ENCODE measurements at places on chromosomes 5 and 9. TPM values are rescaled to one million over a fixed set of nuclear protein-coding genes. Genes with fewer than 3 reads are reported as not detected.

DNA sequence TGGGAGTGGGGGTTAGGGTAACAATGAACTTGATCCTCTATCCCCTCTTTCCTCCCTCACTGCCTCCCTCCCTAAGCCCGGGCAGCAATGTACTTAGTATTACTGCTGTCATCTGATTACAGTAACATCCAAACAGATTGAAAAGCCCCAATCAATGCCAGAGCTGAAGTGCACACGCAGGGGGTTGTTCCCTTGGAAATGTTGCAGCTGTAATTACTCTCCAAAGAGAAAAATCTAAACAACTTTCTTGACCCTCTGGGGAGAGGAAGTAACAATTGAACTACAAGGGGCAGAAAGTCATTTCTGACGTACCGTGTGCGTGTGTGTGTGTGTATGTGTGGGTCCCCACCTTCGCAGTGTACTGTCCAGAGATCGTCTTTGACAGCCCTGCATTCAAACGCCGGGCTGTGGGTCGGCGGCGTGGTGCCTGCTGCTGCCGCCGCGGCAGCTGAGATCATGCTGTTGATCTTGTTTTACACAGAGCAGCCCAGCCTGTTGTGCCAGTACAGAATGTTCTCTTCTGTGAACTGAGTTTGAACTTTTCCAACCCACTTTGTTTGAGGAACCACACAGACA is 66.0 kb upstream of the KLF9 start:
- H3K27ac ChIP-seq = no peak overlapping the region
- no peaks in the 10 kb centered on the region for H3K4me1 ChIP-seq
- H3K27me3 ChIP-seq = no peaks in the 10 kb centered on the region
- DNase-seq = no peak
- H3K4me3 ChIP-seq = no peak overlapping the region
- no peaks in the 10 kb centered on the region for H3K36me3 ChIP-seq

G3BP1 gene
- 377 TPM for total RNA-seq

ADAMTS12 gene
- not detected for total RNA-seq

GRCh38 chr9:38020151-38021076 is 48.6 kb downstream of the SHB start:
- DNase-seq = no peak
- H3K27me3 ChIP-seq = no peaks in the 10 kb centered on the region
- H3K36me3 ChIP-seq = no peaks in the 10 kb centered on the region
- no peaks in the 10 kb centered on the region for H3K4me1 ChIP-seq
- H3K4me3 ChIP-seq = no peak overlapping the region
- H3K27ac ChIP-seq = no peak overlapping the region

SUSD3 gene
- 12.3 TPM for total RNA-seq

- no peaks in the 10 kb centered on the region for H3K4me1 ChIP-seq
- no peak for DNase-seq
- H3K4me3 ChIP-seq = no peak overlapping the region
- H3K36me3 ChIP-seq = no peaks in the 10 kb centered on the region
Observed at GRCh38 chr5:95671826-95672225, 11.0 kb downstream of the SPATA9 start.

PTGES2 gene
- total RNA-seq = 68.3 TPM

DNA sequence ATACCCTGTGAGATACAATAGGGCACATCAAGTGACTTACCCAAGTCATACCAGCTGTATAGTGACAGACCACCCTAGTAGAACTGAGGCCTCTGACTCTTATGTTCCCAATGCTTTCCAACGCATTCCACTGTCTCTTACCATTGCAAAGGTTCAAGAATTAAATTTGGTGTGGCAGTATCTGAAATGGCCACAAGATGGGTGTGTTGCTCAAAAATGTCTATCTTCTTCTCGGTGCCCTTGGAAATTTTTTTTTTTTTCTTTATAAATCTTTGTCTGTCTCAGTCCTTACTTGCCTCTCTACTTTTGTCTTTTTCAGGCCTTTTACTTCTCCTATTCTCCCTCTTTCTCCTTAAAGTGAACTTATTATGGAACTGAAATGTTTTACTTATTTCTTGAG is 48.4 kb downstream of the GPR21 start:
- no peaks in the 10 kb centered on the region for H3K4me1 ChIP-seq
- no peak overlapping the region for H3K4me3 ChIP-seq
- DNase-seq = no peak

DNA sequence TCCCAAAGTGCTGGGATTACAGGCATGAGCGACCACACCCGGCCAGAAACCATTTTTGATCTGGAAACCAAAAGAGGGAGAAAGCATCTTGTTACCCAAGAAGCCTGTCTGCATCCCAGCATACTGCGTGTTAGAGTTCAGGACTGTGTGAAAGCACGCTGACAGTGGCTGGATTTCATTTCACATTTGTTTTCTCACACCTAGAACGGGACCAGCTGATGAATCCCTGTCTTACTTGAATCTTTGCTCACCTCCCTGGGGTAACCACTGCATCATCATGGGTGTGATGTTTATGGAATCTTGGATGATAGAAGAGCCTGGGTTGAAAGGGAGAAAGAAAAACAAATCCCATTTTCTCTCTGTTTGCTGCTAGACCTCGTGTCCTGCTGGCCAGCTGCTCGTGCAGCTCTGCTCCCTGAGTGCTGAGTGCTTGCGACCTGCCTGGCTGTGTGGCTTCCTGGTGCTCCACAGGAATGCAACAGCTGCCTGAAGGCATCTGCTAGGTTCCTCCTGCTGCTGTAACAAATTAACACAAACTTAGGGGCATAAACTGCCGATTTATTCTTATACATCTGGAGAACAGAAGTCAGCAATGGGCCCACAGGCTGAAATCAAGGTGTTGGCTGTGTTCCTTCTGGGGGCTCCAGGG is 378.3 kb upstream of the DAP start:
- no peaks in the 10 kb centered on the region for H3K4me1 ChIP-seq
- no peak overlapping the region for H3K27ac ChIP-seq
- H3K36me3 ChIP-seq = no peaks in the 10 kb centered on the region
- H3K27me3 ChIP-seq = no peaks in the 10 kb centered on the region
- H3K4me3 ChIP-seq = no peak overlapping the region

GRCh38 chr5:143359869-143360268 is 43.6 kb downstream of the NR3C1 start:
- H3K4me3 ChIP-seq = no peak overlapping the region
- H3K27me3 ChIP-seq = no peaks in the 10 kb centered on the region
- peaks cover 35% of the 10 kb centered on the region for H3K4me1 ChIP-seq

- no peaks in the 10 kb centered on the region for H3K4me1 ChIP-seq
- no peaks in the 10 kb centered on the region for H3K27me3 ChIP-seq
- H3K4me3 ChIP-seq = no peak overlapping the region
- H3K36me3 ChIP-seq = no peaks in the 10 kb centered on the region
- no peak overlapping the region for H3K27ac ChIP-seq
- DNase-seq = no peak
Observed at GRCh38 chr5:142202282-142202681, 93.7 kb downstream of the NDFIP1 start.

DNA sequence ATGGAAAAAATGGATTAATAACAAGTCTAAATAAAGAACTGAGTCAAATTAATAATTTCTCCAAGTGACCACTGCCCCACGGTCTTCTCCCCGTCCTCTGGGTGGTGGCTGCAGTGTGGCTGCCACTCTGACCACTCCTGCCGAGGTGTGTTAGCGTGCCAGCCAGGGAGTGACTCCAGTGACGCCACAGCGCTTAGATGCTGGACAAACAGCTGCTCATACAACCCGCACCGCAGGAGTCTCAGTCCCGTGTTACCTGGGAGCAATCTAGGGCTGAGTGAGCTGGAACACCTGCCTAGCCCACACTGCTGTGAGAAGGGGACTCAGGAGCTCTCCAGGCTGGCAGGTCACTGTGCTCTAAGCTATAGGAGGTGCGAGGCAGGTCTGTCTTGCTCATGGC is 10.2 kb downstream of the MAPK9 start:
- H3K27me3 ChIP-seq = no peaks in the 10 kb centered on the region
- no peaks in the 10 kb centered on the region for H3K4me1 ChIP-seq
- H3K36me3 ChIP-seq = peaks cover 29% of the 10 kb centered on the region
- no peak overlapping the region for H3K4me3 ChIP-seq

DNA sequence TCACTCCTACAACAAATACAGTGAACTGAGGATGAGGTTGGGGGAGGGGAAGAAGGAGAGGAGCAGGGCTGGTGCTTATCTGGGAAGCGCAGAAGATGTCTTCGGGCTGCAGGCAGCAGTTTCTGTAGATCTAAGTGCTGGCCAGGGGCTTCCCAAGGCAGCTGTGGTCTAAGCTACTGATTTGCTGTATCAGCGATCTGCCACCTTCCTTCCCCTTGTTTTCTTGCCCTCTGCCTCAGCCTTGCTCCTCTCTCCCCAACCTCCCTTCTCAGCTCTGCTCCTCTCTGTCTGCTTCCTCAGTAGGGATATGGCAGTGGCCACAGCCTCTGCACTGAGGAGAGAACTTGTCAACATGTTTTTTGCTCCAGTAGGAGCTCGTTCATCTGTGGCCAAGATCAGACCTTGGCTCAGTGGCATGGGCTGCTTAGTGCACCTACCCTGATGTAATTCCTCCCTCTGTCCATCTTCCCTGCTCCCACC is 42.8 kb upstream of the IL6ST start:
- H3K27me3 ChIP-seq = no peaks in the 10 kb centered on the region
- no peak overlapping the region for H3K4me3 ChIP-seq
- peaks cover 9% of the 10 kb centered on the region for H3K4me1 ChIP-seq
- no peaks in the 10 kb centered on the region for H3K36me3 ChIP-seq

PPP1R26 gene
- total RNA-seq = 0.84 TPM

GRCh38 chr5:125198270-125198974 is 452.0 kb upstream of the ZNF608 start:
- H3K27me3 ChIP-seq = no peaks in the 10 kb centered on the region
- no peaks in the 10 kb centered on the region for H3K36me3 ChIP-seq
- no peak for DNase-seq
- H3K4me1 ChIP-seq = no peaks in the 10 kb centered on the region
- H3K4me3 ChIP-seq = no peak overlapping the region

DNA sequence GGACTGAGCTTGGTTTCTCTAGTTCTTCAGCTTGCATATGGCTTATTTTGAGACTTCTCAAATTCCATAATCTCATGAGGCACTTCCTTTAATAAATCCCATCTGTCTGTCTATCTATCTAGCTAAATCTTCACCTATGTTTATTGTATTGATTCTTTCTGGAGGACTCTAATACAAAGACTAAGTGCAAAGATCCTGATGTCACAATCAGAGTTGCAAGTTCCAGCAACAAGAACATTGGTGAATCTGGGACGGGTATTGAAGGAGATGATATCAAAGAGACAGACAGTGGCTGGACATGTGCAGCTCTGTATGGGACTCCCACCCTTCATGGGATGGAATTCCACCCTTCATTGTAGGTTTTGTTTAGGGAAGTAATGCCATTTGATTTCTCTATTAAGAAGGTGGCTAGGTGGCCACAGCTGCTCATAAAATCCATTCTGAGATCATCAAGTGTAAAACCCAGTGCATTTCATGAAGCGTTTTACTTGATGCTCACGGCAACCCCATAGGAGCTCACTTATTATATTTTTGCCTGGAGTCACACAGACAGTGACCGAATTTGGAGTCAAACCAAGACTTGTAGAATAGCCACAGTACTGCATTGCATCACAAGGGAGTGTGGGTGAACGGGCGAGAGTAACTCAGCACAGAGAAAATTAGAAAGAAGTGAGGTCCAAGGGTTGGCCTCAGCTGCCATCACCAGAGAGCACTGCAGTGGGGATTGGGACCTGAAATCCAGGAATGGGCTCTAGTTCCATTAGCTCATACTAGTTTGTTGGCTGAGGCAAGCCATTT is 24.9 kb downstream of the TAS2R1 start:
- no peak overlapping the region for H3K27ac ChIP-seq
- no peaks in the 10 kb centered on the region for H3K36me3 ChIP-seq
- H3K4me3 ChIP-seq = no peak overlapping the region
- no peaks in the 10 kb centered on the region for H3K27me3 ChIP-seq
- H3K4me1 ChIP-seq = no peaks in the 10 kb centered on the region

DNA sequence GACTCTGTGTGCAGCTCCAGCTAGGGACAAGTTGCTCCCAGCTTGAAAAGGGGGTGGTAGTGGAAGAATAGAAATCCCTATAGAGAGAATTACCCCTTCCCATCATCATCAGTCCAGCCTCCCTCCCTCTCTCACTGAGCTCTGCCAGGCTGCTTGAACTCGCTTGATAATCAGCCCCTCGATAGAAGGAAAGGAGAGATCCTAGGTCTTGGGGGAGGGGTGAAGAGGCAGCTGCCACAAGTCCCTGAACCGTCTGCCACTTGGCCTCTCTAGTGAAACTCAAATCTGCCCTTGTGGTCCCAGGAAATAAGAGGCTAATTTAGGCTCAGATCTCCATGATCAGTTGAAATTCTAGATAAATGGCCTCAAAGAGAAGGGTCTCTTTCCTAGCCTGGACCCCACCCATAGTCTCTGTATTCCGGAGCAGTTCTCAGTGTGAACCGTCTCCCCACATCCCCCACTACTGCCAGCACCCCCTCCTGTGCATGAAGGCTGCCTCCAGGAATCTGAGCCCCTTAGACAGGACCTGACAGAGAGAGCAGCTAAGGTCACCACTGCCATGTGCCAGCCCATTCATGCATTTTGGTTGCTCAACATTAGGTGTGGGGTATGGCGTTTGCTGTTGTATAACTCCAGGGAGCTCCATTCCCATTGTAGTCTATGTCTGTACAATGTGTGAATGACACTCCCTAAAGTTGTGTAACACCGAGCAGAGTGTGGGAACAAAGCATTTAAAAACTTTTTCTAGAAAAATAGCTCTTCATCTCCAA is 5.5 kb downstream of the DNAJB5 start:
- no peaks in the 10 kb centered on the region for H3K36me3 ChIP-seq
- peaks cover 4% of the 10 kb centered on the region for H3K4me1 ChIP-seq
- H3K4me3 ChIP-seq = no peak overlapping the region
- H3K27me3 ChIP-seq = no peaks in the 10 kb centered on the region

SYK gene
- 0.73 TPM for total RNA-seq

GRCh38 chr9:133478851-133479711 is at the start of gene SLC2A6:
Gene SLC2A6 (minus strand): TSS chr9:133479099. CDS start chr9:133479059, 40 bp downstream.
- DNase-seq = peak; percentile 81
- H3K4me3 ChIP-seq = peak within 1 kb of the TSS; percentile 73
- H3K27me3 ChIP-seq = no peaks in the 10 kb centered on the region
- H3K27ac ChIP-seq = peak within 1 kb of the TSS; percentile 9

DNA sequence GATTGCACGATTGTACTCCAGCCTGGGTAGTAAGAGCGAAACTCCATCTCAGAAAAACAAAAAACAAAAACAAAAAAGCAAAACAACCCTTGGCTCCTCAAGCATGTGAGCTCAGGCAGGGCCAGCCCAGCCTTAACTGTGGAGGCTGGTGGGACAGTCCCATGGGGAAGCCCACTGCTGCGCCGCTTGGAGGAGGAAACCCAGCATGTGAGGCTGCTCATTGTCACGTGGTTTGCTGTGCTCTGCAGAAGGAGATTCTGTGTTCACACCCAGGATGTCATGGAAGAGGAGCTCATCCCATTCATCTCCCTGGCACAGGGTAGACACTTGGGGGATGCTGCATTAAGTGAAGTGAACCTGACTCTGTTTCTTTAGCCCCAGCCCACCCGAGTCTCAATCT is 4.0 kb downstream of the ZBED3 start:
- H3K36me3 ChIP-seq = no peaks in the 10 kb centered on the region
- no peak for DNase-seq
- H3K4me3 ChIP-seq = no peak overlapping the region
- H3K27me3 ChIP-seq = no peaks in the 10 kb centered on the region
- peaks cover 7% of the 10 kb centered on the region for H3K4me1 ChIP-seq
- H3K27ac ChIP-seq = no peak overlapping the region

- no peak overlapping the region for H3K4me3 ChIP-seq
- DNase-seq = no peak
- no peaks in the 10 kb centered on the region for H3K4me1 ChIP-seq
- H3K27ac ChIP-seq = no peak overlapping the region
- peaks cover 10% of the 10 kb centered on the region for H3K27me3 ChIP-seq
Observed at GRCh38 chr5:174733091-174733690, 8.8 kb downstream of the MSX2 start.

C9orf43 gene
- 0.90 TPM for total RNA-seq
